ENCODE measurements at places on chromosomes 4 and X.
A peak's percentile ranks its signal among the peaks of the same experiment; 100 is the strongest.

- DNase-seq, result no peak
Measured at GRCh38 chrX:27598312-27598711, 8.2 kb downstream of the DCAF8L2 start.

- no peak for DNase-seq
Measured at GRCh38 chr4:60652933-60653332, 547.2 kb upstream of the ADGRL3 start.

GRCh38 chr4:83780053-83780733 is 244.3 kb downstream of the GPAT3 start:
- DNase-seq, result no peak

- peak; percentile 60 for DNase-seq
Measured at GRCh38 chrX:150547375-150548115, 20.9 kb upstream of the MTM1 start.

DNA sequence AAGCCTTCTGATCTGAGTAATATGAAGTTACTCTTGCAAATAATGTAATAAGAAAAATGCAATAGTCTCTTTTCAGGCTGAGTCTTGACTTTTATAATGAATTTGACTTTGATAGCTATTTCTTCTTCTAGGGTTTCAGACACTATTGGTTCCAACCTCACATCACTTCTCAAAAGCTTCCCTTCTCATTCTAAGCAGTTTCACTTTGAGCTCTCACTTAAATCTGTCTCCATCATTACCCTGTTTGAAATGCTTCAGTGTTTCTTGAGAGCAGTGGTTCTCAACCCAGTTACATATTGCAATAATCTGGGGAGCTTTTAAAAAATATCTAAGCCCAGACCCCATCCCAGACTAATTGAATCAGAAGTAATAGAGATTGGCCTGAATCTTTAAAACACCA is 40.5 kb upstream of the BMP2K start:
- DNase-seq, result no peak

DNA sequence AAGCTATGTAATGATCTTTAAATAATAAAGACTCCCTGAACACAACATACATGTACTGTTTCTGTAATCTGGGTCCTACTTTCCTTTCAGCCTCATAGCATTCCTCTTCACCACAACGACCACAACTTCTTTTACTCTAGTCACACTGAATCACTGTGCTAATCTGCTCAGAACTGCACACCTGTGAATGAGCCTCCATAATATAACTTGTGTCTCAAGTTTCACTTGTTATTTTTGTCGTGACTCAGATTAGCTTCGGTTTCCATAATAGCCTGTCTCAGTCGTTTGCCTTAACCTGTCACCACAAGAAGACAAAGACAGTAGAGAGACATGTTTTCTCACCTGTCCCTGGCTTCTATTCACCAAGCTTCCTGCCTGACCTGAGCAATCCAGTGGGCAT is 61.8 kb downstream of the MAGED1 start:
- no peak for DNase-seq

DNA sequence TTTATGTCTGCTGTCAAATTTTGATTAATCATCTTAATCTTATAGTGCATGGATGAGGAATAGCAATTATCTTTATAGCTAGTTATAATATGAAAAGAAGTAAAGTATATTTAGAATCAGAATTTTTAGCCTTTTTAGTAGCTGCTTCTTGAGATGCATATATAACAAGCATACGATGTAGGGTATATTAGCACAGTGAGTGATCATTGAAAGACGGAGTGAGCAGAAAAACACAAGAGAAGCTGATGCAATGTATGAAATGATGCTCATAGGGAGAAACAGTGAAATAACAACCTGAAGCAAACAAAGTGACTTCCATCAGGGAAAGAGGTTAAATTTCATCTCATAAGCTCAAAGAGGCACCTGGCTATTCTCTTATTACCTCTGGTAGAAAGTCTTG is 77.0 kb downstream of the GLRA3 start:
- no peak for DNase-seq

DNA sequence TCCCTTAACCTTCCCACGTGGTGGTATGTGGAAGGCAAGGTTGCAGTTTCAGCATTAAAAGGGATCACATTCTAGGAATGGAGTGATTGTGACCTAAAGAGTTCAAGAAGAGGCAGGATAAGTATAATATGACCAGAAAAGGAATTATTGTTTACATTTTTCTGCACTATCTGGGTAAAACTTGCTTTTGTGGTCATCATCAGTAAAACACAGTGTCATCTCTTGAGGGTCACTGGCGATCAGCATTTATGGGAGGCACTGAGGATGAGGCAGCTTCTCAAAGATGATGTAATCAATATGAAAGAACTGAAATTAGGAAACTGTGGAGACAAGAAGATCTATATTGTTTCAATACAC is 88.7 kb downstream of the CFAP299 start:
- DNase-seq, result no peak

DNA sequence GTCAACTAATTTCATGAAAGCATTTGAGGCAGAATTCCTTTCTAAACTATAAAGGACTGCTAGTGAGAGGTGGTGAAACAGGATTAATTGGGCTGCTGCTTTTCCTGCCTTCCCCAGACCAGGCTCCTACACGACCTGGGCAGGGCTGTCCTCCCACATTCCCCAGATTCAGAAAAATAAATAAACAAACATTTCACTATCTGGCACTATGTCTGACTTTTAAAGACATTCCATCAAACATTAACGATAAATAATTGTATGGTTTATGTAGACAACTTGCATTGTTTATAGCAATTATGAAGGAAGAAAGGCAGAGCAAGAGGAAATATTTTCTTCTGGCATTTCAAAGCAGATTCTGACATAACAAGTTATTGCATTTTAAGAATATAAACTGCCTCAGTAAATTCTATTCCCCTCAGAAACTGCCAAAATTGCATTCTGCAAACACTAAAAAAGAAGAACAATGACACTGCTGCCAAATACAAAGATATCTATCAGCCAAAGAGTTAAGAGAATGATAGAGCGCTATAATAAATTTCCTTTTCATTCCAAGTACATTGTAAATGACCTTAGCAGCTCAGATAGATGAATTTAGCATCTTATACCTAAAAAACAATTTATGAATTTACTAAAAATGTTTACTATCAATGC is 214.7 kb upstream of the INTU start:
- no peak for DNase-seq

- no peak for DNase-seq
Measured at GRCh38 chrX:6644411-6644810, 109.5 kb upstream of the VCX3A start.

GRCh38 chr4:25753239-25753638 is 97.6 kb downstream of the SLC34A2 start:
- DNase-seq, result no peak

- DNase-seq, result no peak
Measured at GRCh38 chrX:9317176-9317575, 147.7 kb upstream of the TBL1X start.

DNA sequence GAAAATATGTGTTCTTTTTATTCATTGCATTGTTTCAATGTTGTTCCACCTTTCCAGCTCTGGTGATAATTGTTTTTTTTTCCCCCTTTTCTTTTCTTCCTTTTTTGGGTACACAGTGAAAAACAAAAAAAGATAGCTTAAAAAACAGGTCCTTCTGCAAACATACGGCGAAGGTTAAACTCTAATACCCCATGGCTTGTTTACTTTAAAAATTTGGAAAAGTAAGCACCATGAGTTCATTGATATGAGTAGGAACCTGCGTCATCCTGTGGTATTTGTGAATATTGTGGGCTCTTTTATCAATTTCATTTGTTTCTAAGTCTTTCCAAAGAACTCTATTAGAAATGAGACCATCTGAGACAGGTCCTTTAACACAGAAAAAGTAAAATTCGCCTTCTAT is 123.5 kb downstream of the CHRNA9 start:
- DNase-seq, result no peak

DNA sequence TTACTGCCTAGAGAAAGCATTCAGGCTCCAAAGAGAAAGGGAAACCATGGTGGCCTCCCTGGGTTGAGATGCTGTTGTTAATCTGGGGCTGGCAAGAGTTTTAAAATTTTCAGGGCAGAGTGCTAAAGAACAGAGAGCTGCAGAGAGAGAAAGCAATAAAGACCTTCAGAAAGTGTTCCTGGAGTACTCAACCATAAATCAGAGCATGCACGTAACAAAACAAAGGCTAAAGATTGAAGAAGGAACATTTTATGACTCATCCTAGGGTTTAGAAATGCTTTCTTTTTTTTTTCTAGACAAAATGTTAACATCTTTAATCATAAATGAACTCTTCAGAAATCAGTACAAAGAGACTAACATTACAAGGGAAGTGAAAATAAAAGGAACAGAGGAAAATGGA is 562.3 kb upstream of the NDST4 start:
- DNase-seq, result no peak

- DNase-seq, result no peak
Measured at GRCh38 chrX:70281951-70282350, at the start of gene RAB41. Gene RAB41 (plus strand): TSS chrX:70282172. CDS start chrX:70282218, 46 bp downstream.

GRCh38 chr4:107890779-107891178 is 40.6 kb upstream of the CYP2U1 start:
- no peak for DNase-seq

DNA sequence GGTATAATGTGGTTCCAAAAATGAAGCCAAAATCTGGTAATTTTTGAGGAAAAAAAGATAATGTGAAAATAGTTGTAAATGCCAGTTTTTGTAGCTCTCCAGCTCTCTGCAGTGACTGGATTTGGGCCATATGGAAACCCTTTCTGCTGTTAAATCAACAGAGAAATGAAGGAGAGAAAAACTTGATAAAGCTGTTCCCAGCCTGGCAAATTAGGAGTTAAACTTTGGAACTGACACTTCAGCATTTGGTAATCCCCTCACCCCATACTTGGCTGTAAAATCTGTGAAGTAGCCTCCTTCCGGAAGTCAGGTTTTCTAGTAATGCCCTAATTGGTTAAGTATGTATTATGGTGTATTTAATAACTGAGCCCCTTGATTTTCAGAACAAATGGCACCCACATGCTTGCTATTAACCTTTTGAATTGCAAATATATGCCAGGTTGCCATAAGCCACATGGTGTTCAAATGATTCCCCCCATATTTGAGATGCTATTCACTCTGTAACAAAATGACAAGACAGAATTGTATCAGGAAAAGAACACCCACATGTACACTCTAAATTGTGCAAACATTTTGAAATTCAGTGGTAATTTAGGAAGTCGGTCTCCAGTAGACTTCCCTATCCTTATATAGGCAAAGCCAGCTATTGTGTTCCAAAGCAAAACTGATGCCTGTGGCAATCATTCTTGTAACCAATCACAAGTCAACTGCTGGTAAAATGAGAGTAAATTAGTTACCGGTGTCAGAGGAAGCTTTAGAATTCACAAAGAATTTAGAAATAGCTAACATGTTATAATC is 96.3 kb upstream of the ADAMTS3 start:
- DNase-seq, result no peak

DNA sequence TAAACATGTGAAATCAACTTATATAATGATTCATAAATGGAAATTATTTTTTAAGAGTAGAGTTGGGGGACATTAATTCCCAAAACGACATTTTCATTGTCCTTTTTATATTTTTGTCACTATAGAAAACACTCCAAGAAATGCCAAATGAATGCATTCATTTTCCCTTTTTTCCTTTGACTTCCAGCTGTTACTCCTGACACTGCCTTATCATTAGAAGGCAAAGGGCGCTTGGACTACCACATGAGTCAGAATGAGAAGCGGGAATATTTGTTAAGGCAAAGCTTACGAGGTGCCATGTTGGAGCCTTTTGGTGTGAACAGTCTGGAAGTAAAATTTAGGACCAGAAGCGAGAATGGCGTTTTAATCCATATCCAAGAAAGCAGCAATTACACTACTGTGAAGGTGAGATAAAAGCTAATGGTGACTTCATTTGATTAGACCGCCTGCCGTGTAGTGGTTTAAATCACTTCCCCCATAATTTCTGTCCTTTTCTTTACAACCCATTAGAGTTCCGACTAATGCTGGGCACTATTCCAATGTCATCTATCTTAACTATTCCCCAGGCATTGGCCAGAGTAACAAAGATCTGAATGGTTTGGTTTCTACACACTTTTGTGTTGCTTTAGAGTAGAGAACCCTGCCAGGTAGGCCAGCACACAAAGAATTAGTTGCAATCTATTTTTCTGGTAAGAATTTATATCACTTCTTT is 166.7 kb downstream of the FAT4 start:
- no peak for DNase-seq

GRCh38 chrX:47587091-47587891 is 5.1 kb downstream of the TIMP1 start:
- no peak for DNase-seq

DNA sequence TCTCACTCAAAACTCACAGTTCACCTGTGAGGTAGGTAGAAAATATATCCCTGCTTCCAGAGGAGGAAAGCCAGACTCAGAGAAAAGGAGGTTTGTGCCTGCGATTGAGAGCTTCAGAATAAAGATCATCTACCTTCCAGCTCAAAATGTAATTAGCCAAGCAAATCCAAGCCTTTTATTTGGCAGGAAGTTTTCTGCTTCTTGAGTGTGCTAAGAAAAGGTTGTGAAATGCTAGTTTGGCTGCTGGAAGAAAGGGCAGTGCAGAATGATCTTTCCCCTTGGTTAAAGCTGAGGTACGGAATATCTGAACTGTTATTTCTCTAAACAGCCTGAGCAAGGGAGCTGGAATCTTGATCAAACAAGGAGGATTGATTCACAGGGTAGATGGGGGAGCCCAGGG is 59.7 kb upstream of the VCX3B start:
- DNase-seq, result no peak

GRCh38 chr4:47386146-47386545 is 77.4 kb downstream of the COMMD8 start:
- no peak for DNase-seq

DNA sequence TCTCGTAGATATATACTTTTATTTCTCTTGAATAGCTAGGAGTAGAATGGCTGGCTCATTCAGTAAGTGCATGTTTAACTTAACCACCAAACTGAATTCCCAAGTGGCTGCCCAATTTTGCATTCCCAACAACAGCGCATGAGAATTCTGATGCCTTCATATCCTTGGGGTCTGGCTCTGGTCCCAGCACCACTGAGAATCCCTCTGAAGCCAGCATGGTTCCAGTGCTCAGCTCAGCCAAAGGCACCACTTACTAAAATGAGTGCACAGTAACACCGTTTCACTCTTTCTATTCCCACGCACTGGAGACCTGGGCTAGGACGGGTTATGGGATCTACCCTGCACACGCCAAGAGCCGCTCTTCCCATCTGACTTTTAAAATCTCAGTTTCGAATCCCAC is 60.4 kb downstream of the CASP3 start:
- DNase-seq, result no peak

- no peak for DNase-seq
Measured at GRCh38 chrX:19785647-19786046, 101.8 kb downstream of the SH3KBP1 start.

DNA sequence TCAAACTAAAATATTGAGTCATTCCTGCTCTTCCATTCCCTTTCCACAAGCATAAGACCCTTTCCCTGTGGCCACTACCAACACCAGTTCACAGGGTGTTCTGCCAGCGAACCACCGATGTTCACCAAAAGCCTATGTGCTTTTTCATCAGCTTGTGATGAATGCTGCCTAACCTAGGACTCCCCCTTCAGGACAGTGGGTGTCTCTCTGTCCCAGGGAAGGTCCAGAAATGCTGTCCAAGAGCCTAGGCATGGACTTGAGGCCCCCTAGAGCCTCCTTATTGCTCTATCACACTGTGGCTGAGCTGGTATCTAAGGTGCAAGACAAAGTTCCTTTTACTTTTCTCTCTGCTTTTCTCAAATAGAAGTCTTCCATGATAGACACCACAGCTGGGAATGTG is 1015.6 kb downstream of the PCDH19 start:
- DNase-seq, result no peak
